ENCODE measurements at places on chromosomes 12 and 14.

DNA sequence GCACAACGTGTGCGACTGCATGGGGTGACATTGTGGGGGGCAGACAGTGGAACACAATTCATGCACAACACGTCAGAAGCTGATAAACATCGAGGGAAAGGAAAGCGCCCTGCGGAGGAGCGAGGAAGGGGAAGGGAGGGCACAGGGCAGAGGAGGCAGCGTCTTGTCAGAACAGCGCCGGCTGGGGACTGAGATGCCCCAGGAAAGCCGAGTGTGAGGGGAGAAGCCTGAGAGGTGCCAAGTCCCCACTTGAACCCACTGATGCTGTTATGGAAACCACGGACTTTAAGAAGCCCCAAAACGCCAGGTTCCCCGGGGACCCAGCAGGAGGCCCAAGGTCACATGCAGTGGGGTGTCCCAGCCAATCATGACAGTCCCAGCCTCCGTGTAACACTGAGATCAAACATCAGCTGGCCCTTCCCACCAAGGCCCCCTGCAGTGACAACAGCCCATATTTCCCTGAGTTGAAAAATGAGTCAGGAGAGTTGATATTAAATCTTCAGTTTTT lies 70.0 kb downstream of the GALNT9 start:
- no peak for DNase-seq

DNA sequence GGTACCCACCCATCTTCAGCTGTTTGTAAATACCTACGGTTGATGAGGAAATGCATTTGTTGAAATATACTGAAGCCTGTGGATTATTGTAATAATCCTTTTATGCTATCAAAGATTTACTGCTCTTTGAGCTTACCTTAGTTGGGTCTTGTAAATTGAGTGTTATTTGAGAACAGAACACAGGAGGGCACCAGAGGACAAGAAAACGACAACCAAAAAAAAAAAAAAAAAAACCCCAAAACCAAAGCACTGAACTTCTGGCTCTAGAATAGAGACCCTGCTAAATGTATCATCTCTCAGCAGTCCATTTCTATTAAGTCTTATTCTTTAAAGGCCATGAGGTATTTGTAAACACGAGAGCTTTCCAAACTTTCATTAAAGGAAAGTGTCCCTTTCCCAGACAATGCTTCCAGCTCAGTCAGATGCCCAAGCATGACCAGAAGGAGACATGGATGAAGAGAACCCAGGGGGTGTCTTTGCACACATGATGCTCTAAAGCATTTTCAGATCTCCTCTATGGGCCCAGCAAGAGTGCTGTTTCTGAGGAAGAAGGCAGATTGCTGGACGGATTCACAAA lies 763.9 kb downstream of the NRXN3 start:
- DNase-seq = no peak

- no peak for DNase-seq
Observed at GRCh38 chr12:56816491-56816890, 53.4 kb downstream of the HSD17B6 start.

GRCh38 chr14:80959496-80959895 lies 4.1 kb downstream of the TSHR start:
- peak; percentile 86 for DNase-seq

DNA sequence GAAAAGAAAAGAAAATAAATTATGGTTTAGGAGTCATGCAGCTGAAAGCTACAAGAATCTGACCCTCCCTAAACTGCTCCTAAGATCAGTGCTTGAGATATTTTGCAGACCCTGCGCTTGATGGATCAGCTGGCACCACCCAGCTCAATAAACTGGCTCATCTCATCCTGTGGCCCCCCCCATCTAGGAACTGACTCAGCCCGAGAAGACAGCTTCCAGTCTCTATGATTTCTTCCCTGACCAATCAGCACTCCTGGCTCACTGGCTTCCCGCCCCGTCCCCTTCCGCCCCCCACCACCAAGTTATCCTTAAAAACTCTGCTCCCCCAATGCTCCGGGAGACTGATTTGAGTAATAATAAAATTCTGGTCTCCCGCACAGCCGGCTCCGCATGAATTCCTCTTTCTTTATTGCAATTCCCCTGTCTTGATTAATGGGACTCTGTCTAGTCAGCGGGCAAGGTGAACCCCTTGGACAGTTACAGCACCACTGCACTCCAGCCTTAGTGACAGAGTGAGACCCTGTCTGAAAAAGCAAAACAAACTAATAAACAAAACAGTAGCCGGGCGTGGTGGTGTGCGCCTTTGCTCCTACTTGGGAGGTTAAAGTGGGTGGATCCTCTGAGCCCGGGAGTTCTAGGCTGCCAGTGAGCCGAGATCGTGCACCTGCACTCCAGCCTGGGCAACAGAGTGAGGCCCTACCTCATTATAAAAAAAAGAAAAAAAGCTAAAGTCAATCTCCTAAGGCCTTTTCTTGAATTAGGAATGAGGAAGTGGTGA lies 24.5 kb upstream of the SPTLC2 start:
- no peak for DNase-seq
